ENCODE measurements at places on chromosomes 3 and 15. TPM values are rescaled to one million over a fixed set of nuclear protein-coding genes. Genes with fewer than 3 reads are reported as not detected.

NDUFB4 gene
- 124 TPM for total RNA-seq

AHSG gene
- total RNA-seq = not detected

GRK7 gene
- total RNA-seq = not detected

USP3 gene
- total RNA-seq = 48.3 TPM

CFAP100 gene
- total RNA-seq = not detected

NMNAT3 gene
- total RNA-seq = 0.55 TPM

XYLB gene
- total RNA-seq = 5.3 TPM

BOC gene
- not detected for total RNA-seq

CLDN18 gene
- not detected for total RNA-seq

IL17RB gene
- 0.31 TPM for total RNA-seq

LYSMD4 gene
- 13.0 TPM for total RNA-seq

PRR20G gene
- total RNA-seq = not detected

PTX3 gene
- total RNA-seq = not detected

PP2D1 gene
- not detected for total RNA-seq

AGBL1 gene
- total RNA-seq = not detected

KLHL40 gene
- total RNA-seq = not detected

NR2E3 gene
- not detected for total RNA-seq

SIDT1 gene
- total RNA-seq = 34.8 TPM

FOXL2 gene
- total RNA-seq = not detected

KLHDC8B gene
- total RNA-seq = 1.2 TPM

HHATL gene
- total RNA-seq = not detected

Data from activated CD8-positive, alpha-beta T cell treated with anti-CD3 and anti-CD28 coated beads, Interleukin-2, amount 10 ng/mL, durations not matched to agents 7 days and 5 days (primary cell).